ENCODE measurements at places on chromosomes 1 and 21. TPM values are rescaled to one million over a fixed set of nuclear protein-coding genes. Genes with fewer than 3 reads are reported as not detected.

Gene CLCA1
- total RNA-seq: not detected

Gene SELL
- total RNA-seq: 12.1 TPM

Gene FALEC
- 1.0 TPM for total RNA-seq

Gene TEX38
- not detected for total RNA-seq

Gene AHDC1
- total RNA-seq: 34.2 TPM

DNA sequence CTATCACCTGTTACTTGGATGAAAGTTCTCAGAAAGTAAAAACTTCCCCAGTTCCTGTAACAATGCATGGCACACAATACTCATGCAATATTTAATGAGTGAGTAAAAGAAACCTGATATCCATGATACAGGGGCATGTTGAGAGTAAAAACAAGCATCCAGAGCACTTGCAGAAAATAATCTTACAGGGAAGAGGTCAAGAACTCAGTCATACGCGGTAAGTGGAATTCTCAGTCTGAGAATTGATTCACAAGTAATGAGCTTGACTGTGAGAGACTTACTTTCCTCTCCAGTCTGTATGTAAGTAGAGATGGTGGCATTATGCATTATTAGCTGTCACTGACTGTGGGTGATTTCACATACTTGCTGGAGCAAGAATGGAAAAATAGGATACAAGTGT is 976.9 kb downstream of the BRINP3 start:
- DNase-seq: no peak

DNA sequence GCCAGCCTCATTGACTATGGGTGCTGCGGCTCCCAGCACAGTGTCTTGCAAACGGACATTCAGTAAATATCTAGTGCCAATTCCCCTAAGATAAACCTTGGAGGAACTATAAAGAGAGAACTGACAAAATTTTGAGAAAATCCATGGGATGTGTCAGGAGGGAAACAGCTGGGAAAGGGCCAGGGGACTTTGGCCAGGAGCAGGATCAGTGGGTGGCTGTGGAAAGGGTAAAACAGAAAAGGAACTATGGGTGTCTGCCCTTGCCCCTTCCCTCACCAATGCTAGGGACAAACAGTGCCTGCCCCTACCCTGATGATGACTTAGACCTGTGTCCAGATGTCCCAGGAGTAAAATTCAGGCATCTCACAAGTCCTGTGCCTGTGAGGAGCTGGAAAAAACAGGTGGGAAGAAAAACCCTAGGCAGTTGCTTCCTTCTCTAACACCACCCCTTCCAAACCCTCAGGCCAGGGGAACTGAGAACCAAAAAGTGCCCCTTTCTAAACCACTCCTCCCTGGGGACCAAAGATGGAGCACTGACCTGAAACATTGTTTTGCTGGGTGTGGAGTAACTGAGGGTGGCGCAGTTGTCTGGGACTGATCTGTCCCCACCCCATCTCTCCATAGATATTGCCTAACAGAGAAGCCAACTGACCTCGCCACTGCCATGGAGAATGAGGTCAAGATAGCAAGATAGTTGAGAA is 22.1 kb upstream of the IFNAR2 start:
- DNase-seq: no peak

DNA sequence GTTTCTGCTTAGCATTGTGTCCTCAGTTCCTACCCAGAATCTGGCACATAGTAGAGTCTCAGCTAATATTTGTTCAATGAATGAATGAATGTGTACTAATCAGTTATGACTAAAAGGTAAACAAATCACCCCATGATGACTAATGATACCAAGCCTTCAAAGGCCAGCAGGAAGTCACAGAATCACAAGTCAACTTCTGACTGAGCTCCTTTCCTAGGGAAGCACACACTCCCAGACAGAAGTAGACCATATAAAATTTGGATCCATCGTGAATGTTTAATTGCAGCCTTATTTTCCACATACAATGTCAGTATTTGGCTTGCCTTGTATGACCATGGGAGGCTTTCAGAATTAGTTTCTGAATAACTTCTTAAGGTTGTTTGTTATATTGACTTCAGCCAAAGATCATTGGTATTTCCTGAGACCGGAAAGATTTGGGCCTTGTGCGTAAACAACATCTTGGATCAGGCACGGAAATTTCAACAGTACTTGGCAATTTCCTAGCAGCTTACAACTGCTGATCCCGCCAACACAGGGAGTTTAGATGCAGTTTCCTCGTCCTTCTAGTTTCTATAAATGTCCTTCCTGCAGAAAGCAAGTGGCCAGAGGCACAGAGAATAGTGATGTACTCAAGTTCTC is 185.9 kb upstream of the ATP1B1 start:
- no peak for DNase-seq

DNA sequence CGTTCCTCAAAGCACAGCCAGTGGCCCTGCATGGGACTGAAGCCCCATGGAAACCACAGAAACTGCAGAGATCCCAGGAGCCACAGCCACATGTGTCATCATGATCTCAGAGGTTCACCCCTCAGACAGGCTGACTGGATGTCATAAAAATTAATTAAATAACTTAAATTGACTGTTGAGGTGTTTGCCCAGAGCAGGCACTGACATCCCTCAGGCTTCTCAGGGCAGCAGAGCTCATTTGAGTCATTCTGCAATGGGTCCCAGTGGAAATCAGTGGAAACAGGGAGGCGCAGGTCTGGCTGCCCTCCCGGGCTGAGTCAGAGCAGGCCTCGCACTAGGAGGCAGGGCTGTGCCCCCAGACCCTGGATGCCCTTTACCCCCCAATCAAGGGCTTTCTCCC is 135.1 kb downstream of the CDC7 start:
- DNase-seq: no peak

GRCh38 chr1:101150670-101151069 is 86.1 kb upstream of the S1PR1 start:
- no peak for DNase-seq

GRCh38 chr1:158333405-158334155 is 2.2 kb upstream of the CD1B start:
- no peak for DNase-seq

DNA sequence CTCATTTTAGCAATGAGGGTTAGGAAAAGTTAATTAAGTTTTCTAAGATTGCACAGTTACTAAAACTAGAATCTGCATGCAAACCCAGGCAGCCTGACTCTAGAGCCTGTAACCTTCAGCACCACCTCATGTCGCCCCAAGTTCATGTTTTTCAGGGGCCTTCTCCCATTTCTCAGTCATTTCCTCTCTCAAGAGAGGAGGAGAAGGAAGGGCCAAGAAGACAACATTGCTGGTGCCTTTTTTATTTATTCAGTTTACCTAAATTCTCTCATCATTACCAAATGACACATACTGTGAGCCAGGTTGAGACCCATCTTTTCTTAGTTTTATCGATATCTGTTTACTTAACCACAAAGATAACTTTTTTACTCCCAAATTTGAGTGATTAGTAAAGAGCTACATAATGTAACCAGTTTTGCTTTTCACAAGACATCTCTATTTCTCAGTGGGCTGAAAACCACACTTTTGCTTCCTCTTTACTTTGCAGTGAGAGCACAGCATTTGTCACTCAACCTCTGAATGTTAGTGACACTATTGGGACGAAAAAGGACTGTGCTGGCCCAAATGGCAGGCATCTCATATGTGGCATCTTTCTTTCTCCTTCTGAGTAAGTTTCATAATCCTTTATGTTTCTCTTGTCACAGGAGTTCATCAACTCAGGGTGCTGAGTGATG is at the start of gene CD101:
TSS of gene CD101 (plus strand) at position 507 of the 674 bp plus-strand sequence. CDS start at position 565, 58 bp downstream.
- no peak for DNase-seq

DNA sequence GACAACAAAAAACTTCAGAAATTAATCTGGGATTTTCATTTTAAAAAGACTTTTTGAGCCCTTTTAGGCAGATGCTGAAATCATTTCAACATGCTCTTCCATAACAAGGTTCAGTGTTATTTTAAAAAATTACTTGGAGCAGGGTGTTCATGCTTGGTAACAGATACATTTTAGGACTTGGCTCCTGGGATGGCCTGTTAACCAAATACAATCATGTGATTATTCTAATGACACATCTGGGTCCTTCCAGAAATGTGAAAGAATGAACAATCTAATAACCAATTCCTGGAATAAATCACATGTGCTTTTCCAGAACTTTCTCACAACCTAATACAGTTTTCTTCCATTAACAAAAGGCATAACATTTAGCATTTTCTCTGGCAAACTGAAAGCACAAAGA is 379.8 kb upstream of the RUNX1 start:
- no peak for DNase-seq
